ENCODE measurements at places on chromosomes 2 and 18. TPM values are rescaled to one million over a fixed set of nuclear protein-coding genes. Genes with fewer than 3 reads are reported as not detected.

DOK1 gene
- total RNA-seq = 5.5 TPM

IL36RN gene
- total RNA-seq = not detected

SERPINB7 gene
- total RNA-seq = not detected

HOXD9 gene
- not detected for total RNA-seq

CYP27A1 gene
- total RNA-seq = 22.7 TPM

ARHGEF33 gene
- 8.3 TPM for total RNA-seq

GAL3ST2 gene
- total RNA-seq = 1.9 TPM

RAX gene
- total RNA-seq = not detected

NAT8 gene
- not detected for total RNA-seq

FBXO48 gene
- total RNA-seq = 3.4 TPM

MAIP1 gene
- 13.4 TPM for total RNA-seq

DYNAP gene
- total RNA-seq = not detected

DSG2 gene
- 0.23 TPM for total RNA-seq

CYP26B1 gene
- total RNA-seq = 15.5 TPM

Data from dorsolateral prefrontal cortex (tissue), 122 donors.